Progenitor cell of endocrine pancreas (in vitro differentiated cells): ENCODE measurements at places on chromosomes 6 and 20. TPM values are rescaled to one million over a fixed set of nuclear protein-coding genes. Genes with fewer than 3 reads are reported as not detected.

DNA sequence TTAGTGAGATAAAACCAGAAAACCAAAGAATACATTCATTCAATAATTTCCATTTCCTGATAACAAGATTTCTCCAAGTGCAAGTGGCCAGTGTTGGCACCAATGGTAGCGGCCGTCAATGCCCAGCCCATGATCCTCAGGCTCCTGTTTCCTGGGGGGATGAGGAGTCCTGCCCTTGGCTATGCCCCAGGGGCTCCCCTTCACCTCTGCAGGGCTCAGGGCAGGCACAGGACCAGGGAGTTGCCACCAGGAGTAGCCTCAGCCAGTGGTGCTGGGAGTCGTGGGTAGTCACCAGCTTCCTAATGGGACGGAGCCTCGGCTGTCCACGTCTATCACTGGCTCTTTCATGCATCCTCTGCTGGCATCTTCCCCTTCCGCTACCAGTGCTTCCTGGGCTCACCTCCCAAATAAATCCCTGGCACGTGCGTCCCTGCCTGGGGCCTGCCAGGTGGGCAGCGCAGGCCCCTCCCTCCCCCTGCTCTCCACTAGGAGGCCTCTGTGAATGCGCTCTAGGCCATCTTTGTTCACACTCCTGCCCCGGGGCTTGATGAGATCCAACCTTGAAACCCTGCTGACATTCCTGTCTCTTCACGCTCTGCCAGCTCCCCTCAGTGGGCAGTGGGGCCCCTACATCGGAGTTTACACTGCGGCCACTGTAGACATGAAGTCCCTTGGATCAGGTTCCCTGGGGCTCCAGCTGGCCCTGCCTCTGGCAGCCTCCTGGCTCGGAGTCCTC lies 215.7 kb downstream of the SYNDIG1 start:
- H3K27me3 ChIP-seq, result peaks cover 3% of the 10 kb centered on the region
- H3K36me3 ChIP-seq, result no peaks in the 10 kb centered on the region
- no peaks in the 10 kb centered on the region for H3K4me1 ChIP-seq
- H3K4me3 ChIP-seq, result no peak overlapping the region
- no peak overlapping the region for H3K27ac ChIP-seq
- no peak for DNase-seq

DNA sequence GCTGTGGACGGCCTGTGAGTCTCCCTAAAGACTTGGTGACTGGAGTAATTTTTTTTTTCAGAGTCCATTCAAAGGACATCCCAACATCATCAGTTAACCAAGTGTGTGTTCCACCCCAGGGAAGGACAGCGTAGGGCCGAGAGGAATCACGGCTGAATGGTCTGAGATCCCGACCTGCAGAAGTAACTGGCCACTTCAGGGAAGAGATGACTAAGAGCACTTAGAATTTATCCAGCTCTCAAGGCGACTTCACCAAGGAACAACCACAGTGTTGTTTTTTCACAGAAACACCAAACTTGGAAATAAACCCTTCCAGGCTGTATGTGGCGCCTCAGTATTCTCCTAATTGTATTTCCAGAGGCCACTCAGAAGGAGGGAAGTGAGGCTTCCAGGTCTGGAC lies 231.6 kb downstream of the FNDC1 start:
- H3K36me3 ChIP-seq, result no peaks in the 10 kb centered on the region
- no peak for DNase-seq
- H3K27ac ChIP-seq, result no peak overlapping the region
- H3K27me3 ChIP-seq, result peaks cover 6% of the 10 kb centered on the region

- H3K4me1 ChIP-seq, result no peaks in the 10 kb centered on the region
- H3K4me3 ChIP-seq, result no peak overlapping the region
- no peaks in the 10 kb centered on the region for H3K36me3 ChIP-seq
- DNase-seq, result no peak
Measured at GRCh38 chr6:51182827-51183226, 364.2 kb downstream of the TFAP2B start.

MRPS18A gene
- total RNA-seq, result 39.8 and 41.9 TPM in 2 replicates

SNTA1 gene
- total RNA-seq, result 5.8 and 6.7 TPM in 2 replicates

MATN4 gene
- 0.20 TPM in 1 of 2 replicates, not detected in the other for total RNA-seq
